ENCODE measurements at places on chromosomes 16 and 17.

DNA sequence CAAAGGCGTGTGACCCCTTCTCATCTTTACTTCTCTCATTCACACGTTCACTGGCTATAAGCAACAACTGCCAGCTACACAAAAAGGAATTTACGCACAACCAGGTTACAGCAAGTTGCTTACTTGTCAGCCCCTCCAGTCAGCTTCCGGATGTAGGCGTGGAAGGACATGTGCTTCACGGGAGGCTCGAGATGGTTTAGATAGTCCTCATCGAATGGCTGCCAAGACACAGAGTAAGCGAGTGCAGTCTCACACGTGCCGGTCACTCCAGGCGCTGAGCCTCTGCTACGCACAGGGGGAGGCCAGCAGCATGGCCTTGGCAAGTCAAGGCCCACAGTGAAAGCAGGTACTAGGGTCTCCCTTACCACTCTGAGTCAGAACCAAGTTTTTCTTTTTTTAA, 28.3 kb downstream of the NPLOC4 start:
- no peak for DNase-seq

DNA sequence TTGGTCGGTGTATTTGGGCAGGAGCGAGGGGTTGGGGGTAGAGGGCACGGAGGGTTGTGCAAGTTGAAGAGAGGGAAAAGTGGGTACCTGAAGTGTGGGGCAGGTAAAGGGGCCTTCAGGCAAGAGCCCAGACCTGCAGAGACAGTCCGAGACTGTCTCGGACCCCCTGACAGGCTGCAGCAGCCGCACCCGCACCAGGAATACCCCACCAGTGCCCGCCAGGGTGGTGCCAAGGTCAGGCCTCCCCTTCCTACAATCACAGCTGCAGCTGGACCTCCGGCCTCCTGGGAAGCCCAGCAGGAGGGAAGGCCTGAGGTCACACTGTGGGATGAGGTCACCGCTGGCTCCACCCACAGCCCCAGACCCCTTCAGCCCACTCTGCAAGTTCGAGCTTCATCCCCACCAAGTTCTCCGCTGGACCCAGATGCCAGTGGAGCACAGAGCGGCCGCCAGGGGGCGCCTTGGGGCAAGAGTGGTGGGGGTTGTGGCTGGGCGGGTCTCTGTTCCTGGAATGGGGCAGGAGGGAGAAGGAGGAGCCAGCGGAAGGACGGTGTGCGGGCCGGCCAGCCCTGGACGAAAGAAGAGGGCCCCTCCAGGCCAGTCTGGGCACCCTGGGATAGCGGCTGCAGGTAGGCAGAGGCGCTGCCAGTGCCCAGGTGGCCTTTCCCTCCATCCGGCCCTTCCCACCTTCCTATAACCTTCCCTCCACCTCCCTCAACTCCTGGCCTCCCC, at the start of gene HSD3B7:
TSS of gene HSD3B7 (plus strand) at position 539 of the 732 bp plus-strand sequence. CDS start 452 bp downstream, outside the sequence.
- DNase-seq: peak; percentile 84

DNA sequence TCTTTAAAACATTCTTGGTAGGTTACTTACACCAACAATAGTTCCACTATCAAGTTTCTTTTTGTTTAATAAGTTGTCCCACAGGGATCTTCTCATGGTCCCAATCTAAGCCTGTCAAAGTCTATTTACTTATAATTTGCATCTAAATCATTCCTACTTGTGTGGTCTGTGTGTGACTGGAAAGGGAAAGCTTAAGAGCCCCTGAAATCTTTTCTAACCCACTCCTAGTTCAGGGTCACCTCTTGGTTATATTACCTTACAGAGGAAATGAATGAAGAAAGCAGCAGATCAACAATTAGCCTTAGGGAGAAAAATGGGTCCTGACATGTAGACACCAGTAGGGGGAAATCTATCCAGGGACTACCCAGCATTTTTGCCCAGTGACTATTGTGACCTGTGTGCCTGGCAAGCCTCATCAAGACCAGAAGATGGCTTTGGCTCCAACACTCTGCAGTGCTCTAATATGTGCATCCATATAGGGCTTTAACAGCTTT, 110.4 kb upstream of the HAS3 start:
- no peak for DNase-seq

GRCh38 chr16:76653390-76654026, 376.3 kb downstream of the CNTNAP4 start:
- DNase-seq: no peak

GRCh38 chr17:82802075-82802780, 37.6 kb downstream of the ZNF750 start:
- no peak for DNase-seq

Data from activated CD4-positive, alpha-beta T cell treated with anti-CD3 and anti-CD28 coated beads for 4 hours (primary cell).